Lung microvascular endothelial cell (primary cell): ENCODE measurements at places on chromosomes 6 and 20. TPM values are rescaled to one million over a fixed set of nuclear protein-coding genes. Genes with fewer than 3 reads are reported as not detected.

DNA sequence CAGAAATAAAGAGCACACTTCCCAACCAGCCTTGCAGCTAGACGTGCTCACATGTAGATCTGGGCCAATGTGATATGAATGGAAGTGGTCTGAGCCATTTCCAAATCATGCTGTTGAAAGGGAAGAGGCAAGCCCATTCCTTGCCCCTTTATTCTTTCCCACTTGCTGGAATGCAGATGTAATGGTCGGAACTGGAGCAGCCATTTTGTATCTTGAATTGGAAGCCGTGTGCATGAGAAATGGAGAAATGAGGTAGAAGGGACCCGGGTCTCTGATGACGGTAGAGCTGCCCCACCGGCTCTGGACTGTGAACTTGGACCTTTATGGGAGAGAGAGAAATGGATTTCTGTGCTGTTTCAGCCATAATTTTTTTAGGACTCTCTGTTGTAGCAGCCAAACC lies 54.8 kb upstream of the STX16 start:
- no peak for DNase-seq

Gene SLC17A3
- total RNA-seq: not detected in 2 replicates

Gene CTCFL
- total RNA-seq: not detected in 2 replicates

GRCh38 chr20:4471221-4471620 lies 250.5 kb upstream of the PRND start:
- DNase-seq: no peak

Gene RBPJL
- not detected in 2 replicates for total RNA-seq
